Activated naive CD8-positive, alpha-beta T cell treated with anti-CD3 and anti-CD28 coated beads for 36 hours (primary cell): ENCODE measurements at places on chromosomes 13 and 19.

- DNase-seq: no peak
These were observed 711 bp upstream of the FOSB start for GRCh38 chr19:45467115-45467455.

- peak; percentile 30 for DNase-seq
These were observed 2.8 kb downstream of the TNNT1 start for GRCh38 chr19:55146078-55146704.

DNA sequence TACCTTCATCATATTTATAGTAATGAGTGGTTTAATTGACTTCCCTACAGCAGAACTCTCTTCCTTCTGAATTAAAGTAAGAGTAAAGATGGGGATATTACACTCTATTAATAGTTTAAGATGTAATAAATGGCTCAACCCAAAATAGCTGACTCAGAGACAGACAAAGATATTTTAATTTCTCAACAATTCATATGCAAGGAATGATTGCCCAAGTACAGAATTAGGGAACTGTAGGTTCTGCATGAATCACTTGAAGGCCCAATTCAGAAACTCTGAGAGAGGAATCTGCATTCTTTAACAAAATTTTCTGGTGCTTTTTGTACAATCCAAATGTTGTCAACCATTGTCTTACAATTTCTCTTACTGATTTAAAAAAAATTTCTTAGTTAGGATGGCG lies 42.9 kb upstream of the PCDH9 start:
- DNase-seq: no peak

DNA sequence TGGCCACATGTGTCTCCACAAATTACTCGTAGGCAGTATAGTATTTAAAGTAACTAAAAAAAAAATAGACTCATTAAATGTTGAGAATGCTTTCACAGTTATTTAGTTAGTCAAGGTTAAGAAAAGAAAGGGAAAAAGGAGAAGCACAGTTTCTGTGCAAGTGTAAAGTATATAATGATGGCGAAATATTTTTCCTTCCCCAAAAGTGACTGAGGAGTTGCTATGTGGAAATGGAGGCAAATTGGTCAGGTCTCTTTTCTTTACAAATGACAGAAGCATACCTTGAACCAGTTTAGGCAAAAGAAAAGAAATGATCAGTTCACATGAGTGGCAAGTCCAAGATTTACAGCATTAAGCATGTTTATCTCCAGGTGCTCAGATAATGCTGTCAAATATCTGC lies 18.0 kb downstream of the CSNK1A1L start:
- no peak for DNase-seq

GRCh38 chr13:47794963-47795362 lies 206.1 kb downstream of the SUCLA2 start:
- no peak for DNase-seq

GRCh38 chr19:23971598-23971997 lies 56.9 kb downstream of the ZNF726 start:
- DNase-seq: peak; percentile 2

DNA sequence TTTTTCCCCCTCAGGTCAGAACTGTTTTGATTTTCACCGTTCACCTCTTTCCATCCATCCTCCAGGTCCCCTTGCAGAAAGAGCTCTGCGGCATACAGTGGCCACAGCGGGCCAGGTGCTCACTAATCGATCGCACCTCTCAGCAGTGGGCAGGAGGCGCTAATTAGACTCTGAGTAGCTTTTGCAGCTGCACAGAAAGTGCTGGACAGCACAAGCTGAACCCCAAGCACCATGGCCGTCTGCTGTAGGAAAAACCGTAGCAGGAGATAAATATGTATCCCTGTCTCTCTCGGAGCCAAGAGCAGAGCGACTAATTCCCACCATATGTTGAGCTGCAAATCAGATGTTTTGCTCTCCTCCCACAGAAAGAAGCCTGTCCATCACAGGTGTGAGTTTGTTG lies 54.4 kb downstream of the PEX11G start:
- no peak for DNase-seq

DNA sequence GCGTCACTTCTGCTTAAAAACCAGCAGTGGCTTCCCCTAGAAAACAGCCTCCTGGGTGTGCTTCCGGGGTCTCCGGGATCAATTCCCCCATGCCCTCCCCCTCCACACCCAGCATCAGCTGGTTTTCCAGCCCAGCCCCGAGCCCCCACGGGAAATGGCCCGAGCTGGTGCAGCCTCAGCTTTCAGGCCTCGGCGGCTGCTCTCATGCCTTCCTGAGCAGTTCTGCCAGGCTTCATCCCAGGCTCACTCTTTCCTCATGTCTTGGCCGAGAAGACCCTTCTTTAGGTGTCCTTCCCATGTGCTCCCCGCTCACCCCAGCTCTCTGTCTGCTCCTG lies 103.1 kb upstream of the RNF113B start:
- DNase-seq: no peak

- no peak for DNase-seq
These were observed 317.4 kb downstream of the NALCN start for GRCh38 chr13:101098873-101099272.

- no peak for DNase-seq
These were observed 266.3 kb downstream of the LMO7 start for GRCh38 chr13:75902166-75903104.

DNA sequence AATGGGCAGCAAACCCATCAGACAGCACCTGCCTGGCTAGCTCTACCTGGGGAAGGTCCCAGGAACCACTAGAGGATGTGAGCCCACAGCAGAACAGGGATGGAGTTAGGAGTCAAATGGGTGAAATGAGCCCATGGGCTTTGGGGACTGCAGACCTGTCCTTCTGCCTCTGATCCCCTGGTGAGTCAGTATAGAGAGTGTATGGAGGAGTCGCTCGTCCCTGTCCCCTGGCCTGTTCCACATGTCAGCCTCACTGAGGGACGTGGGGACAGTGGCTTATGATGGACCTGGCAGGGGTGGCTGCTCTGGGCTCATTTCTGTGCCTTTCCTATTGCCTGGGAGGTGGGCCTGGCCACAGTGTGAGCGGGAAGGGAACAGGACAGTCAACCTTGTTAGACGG lies 4.0 kb downstream of the CEACAM1 start:
- DNase-seq: no peak

- DNase-seq: no peak
These were observed 163.4 kb upstream of the GPR12 start for GRCh38 chr13:26923824-26924605.

- DNase-seq: no peak
These were observed 24.4 kb downstream of the ALOX5AP start for GRCh38 chr13:30759748-30760147.

DNA sequence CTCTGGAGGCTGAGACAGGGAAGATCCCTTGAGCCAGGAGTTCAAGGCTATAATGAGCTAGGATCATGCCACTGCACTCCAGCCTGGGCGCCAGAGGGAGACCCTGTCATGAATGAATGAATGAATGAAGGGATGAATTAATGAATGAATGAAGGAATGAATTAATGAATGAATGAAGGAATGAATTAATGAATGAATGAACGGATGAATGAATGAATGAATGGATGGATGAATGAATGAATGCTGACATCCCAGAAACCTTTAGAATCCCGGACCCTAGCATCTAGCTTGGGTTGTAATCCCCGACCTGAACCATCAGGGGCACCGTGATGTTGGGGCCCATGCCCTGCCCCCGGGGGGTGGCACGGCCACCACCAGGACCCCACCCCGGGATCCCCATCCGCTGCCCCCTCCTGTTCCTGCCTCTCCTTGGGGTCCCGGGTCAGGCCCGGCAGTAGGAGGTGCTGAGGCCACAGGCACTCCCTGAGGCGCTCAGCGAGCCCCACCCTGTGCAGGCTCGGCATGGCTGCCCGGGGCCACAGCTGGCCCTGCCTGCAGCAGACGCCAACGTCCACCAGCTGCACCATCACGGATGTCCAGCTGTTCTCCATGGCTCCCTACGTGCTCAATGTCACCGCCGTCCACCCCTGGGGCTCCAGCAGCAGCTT lies 3.4 kb downstream of the EBI3 start:
- DNase-seq: no peak

GRCh38 chr13:77184455-77184854 lies 142.4 kb downstream of the MYCBP2 start:
- peak; percentile 33 for DNase-seq

GRCh38 chr19:43488179-43488578 lies 16.4 kb downstream of the PHLDB3 start:
- no peak for DNase-seq

DNA sequence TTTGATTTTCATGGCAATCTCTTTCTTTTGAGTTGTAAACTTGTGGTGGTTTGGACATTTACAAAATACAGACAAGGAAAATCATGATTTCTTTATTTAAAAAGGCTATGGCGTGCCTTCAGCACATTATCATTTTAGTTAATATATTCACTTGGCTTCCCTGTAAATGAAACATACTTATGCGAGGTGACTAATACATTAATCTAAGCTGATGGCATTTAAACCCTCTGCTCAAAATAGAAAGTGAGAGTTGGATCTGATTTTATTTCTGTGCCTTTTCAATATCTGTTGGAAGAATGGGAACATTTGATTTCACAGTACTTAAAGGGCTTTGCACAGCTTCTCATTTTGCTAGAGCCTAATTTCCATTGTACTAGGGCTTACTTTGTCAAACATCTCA lies 289.8 kb downstream of the MTUS2 start:
- no peak for DNase-seq

DNA sequence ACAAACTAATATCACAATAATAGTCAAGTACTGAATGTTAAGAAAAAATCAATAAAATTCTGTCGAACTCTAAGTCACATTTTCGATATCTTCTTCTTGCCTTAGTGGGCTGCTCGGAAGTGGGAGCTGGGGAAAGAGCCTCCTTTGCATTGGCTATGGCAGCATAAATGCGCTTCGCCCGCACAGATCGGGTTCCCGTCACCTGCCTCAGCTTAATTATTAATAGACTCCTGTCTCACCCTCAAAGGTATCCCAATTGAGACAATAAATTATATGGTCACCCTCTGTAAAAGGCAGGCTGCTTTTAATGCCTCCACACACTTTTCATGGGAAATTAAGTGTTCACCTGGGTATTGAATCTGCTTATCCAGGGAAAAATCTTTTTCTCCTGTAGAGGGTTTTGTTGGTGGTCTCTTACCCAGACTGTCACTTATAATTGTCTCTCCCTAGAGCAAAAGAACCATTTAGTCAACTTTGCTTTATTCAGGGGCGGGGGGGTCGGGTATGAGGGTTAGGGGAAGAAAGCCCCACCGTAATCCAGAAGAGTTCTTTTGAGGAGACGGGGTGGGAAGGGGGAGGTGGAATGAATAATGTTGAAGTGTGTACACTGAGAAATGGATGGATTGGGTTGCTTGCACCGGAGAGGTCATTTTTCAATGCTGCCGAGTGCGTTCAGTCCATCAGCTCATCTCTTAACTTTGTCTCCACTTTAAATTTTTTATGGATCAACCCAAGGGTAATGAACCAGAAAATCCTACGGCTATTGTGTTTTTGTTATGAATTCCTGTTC lies 682.6 kb upstream of the SGCG start:
- no peak for DNase-seq

DNA sequence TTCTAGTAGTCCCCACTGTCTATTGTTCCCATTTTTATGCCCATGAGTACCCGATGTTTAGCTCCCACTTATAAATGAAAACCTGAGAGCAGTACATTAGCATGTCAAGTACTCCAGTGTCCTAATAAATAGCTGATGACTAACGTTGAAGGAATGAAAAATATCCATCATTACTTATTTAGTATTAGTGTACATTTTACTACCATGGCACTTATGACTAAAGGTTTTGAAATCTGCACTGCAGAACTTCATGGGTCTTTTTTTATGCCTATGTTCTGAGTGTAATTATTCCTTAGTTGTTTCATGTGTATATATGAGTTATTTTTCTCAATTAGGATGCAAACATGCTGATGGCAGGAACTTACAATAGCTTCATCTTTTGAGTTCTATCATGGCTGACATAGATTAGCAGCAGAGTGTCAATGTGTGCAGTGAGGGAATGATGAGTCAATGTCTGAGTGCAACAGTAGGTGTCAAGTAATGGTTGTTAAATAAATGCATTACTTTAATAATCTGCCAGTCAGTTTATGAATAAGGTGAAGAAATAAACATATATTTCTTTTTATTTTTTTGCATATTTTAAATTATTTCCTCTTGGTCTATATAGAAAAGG lies 188.4 kb downstream of the ITGBL1 start:
- DNase-seq: no peak

DNA sequence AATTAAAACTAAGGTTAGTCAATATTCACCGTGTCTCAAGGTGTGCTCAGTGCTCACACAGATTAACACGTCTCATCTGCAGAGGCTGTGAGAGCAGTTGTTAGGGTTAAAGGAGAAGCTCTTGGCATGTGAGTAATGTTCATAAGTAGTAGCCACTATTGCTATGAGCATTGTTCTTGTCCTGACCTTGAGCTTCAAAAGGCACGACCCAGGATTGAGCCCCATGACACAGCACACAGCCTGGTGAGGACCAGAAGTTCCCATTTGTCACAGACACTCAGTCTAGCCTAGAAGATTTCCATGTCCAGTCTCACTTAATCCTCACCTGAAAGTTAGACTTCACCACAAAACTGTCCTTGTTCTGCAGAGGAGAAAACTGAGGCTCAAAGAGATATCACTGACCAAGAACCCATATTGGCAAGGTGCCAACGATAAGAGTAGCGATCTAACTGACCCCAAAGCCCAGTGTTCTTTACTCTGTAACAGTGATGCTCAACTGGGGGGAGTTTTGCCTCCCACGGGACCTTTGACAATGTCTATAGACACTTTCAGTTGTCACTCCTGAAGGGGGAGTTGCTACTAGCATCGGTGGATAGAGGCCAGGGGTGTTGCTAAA lies 26.0 kb downstream of the FPR3 start:
- no peak for DNase-seq

- no peak for DNase-seq
These were observed 9.0 kb downstream of the NANOS3 start for GRCh38 chr19:13885826-13886365.

DNA sequence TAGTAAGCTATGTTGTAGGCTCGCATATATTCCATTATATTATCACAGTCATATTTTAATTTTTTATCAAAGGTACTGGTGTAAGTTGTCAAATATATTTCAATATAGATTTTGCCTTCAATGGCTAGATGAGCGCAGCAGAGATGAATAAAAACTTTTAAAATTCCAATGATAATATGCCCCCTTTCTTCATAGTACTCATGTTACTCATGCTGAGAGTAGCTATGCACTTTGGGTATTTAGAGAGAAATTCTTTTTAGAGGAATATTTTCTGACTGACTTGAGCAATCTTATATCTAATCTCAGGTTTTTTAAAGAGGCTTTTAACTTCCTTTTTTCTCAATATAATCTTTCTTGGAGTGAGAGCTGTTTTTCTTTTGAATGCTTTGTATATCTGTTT lies 11.4 kb downstream of the ZNF254 start:
- DNase-seq: no peak

- no peak for DNase-seq
These were observed 6.6 kb downstream of the CLDN10 start for GRCh38 chr13:95559100-95559499.

GRCh38 chr19:50147462-50148423 lies 15.3 kb downstream of the IZUMO2 start:
- peak; percentile 65 for DNase-seq

GRCh38 chr19:29411113-29411581 lies 114.6 kb upstream of the VSTM2B start:
- DNase-seq: no peak
